ENCODE measurements at places on chromosomes 3 and 15. TPM values are rescaled to one million over a fixed set of nuclear protein-coding genes. Genes with fewer than 3 reads are reported as not detected.

GRCh38 chr3:79012946-79013362 is 754.8 kb downstream of the ROBO1 start:
- H3K27me3 ChIP-seq: no peaks in the 10 kb centered on the region
- H3K4me3 ChIP-seq: no peak overlapping the region
- no peaks in the 10 kb centered on the region for H3K36me3 ChIP-seq
- H3K4me1 ChIP-seq: no peaks in the 10 kb centered on the region
- DNase-seq: no peak

DNA sequence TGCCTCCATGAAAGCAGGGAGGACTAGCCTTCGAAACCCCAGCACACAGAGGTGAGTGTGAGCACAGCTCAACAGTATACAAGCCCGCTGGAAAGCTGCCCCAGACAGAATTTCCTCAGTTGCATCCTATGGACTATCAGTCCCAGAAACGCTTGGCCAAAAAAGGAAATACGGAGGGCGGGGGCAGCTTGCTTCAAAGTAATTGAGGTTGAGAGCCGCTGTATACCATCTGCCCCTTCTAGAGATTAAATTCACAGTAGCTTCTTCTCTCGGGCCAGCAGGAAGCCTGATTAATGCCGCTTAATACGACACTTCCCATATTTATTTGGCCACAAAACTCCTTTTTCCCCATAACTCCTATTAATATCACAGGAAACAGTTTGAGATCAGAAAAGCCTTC is 88.7 kb downstream of the LIPC start:
- no peak overlapping the region for H3K4me3 ChIP-seq
- H3K27me3 ChIP-seq: no peaks in the 10 kb centered on the region
- DNase-seq: no peak
- peaks cover 24% of the 10 kb centered on the region for H3K4me1 ChIP-seq

DNA sequence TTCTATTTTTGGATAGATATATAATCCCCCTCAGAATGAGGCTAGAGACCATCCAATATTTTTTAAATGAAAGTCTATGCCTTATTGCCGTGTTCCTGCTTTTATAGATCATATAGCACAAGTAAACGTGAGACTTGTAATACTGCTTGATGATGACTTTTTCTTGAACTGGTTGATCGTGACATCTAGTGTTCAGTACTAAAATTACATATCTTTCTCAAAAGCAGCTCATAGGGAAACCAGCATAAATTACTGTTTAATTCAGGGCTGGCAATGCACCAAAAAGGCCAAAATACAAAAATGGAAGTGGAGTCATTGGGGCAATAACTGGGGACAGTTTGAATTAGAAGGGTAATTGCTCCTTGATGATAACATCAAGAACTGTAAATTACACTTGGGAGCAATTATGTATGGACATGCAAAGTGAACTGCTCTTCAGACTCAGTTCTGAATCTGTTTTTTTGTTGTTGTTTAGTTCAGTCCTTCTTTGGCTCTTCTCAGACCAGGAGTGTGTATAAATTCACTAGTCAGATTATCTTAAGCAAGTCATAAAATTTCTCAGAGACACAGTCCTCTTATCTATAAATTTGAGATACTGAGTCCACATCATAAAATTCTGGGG is 325.3 kb downstream of the THSD4 start:
- no peaks in the 10 kb centered on the region for H3K27me3 ChIP-seq
- no peaks in the 10 kb centered on the region for H3K36me3 ChIP-seq
- DNase-seq: no peak
- H3K27ac ChIP-seq: no peak overlapping the region
- no peak overlapping the region for H3K4me3 ChIP-seq
- H3K4me1 ChIP-seq: no peaks in the 10 kb centered on the region

DNA sequence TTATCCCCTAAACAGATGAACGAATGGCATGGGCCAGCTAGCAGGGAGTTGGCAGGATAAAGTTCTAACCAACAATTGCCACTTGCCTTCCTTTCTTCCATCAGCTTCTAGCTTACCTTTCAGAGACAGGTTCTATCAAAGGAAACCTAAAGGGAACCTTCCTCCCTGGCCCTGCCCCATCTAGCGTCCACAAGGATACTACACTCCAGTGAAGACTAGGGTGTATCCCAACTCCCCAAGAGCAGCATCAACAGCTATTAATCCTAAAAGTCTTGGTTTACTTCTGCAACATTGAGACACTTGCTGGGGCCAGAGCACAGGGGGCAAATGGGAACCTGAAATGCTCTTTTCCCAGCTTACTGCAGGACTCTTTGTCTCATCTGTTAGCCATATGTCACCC is 37.0 kb upstream of the TMC3 start:
- no peaks in the 10 kb centered on the region for H3K27me3 ChIP-seq
- H3K4me3 ChIP-seq: no peak overlapping the region
- DNase-seq: no peak

DNA sequence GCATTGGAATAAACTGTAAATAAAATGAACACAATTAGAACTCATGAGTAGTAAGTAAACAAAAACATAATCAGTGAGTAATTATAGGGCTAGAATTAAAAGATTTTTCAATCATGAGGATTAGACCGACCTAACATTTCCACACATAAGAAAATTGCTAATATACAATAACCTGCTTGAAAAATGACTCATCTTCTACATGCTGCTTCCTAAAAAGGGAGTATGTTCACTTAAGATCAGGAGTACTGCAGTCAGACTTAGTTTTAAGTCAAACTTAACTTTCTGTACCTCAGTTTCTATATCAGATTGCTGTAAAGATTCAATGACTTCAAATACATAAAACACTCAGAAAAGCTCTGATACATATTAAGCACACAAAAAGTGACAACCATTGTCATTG is 22.6 kb upstream of the NEK10 start:
- DNase-seq: no peak
- no peak overlapping the region for H3K4me3 ChIP-seq
- H3K36me3 ChIP-seq: peaks cover 13% of the 10 kb centered on the region
- no peaks in the 10 kb centered on the region for H3K4me1 ChIP-seq
- H3K27me3 ChIP-seq: no peaks in the 10 kb centered on the region

DNA sequence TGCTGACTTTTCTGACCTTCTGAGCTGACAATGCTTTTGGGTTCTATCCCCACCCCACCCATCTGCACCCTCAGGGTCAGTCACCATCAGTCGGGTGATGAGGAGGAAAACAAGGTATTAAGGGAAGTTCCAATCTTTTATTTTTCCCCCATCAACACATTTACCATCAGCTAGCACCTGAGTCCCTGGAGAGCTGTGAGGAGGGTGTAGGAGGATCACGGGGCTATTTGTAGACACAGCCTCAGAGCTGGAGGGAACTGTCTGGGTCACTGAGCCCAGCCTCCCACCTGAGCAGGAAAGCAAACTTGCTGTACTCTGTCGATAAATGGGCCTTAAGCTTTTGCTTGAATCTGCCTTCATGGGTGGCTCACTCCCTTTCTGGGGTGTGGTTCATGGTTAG is 24.8 kb upstream of the ZFAND6 start:
- no peak overlapping the region for H3K4me3 ChIP-seq
- H3K27ac ChIP-seq: no peak overlapping the region
- no peaks in the 10 kb centered on the region for H3K36me3 ChIP-seq
- no peaks in the 10 kb centered on the region for H3K27me3 ChIP-seq

DNA sequence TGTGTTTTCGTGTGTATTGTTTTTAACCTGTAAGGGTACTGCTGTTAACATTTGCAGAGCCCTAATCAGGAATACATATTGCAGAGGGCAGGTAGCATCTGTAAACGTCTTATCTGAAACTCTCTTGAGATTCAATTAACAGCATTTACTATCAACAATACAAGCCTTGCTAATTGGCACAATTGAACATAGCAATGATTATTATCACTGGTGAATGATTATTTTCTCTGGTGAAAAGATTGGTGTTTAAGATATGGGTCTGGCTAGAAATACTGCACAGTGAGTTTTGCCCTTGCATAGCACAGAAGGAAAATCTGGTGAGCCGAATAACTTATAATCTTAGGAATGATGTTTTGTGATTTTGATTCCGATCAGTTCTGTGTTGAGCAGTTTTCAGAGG is 5.9 kb upstream of the CNTN4 start:
- no peak overlapping the region for H3K4me3 ChIP-seq
- no peaks in the 10 kb centered on the region for H3K36me3 ChIP-seq

The PPP2R3A gene
- polyA plus RNA-seq: 0.24 TPM

The GOLGA8M gene
- polyA plus RNA-seq: not detected

The PLA2G4E gene
- not detected for polyA plus RNA-seq
